Subcutaneous adipose tissue (tissue), 4 donors: ENCODE measurements at places on chromosomes 4 and X. TPM values are rescaled to one million over a fixed set of nuclear protein-coding genes. Genes with fewer than 3 reads are reported as not detected.

The ATOH1 gene
- not detected for total RNA-seq

The RBMXL3 gene
- not detected for total RNA-seq

The SPANXA1 gene
- not detected for total RNA-seq

The FHIP1A gene
- 0.98 TPM for total RNA-seq

The MAGEA4 gene
- total RNA-seq = not detected

The USP46 gene
- total RNA-seq = 7.3 TPM

The TLR6 gene
- 19.2 TPM for total RNA-seq

The UGT2B7 gene
- total RNA-seq = not detected
